ENCODE measurements at places on chromosomes 5 and 9.

- DNase-seq, result no peak
Measured at GRCh38 chr9:35406183-35406959, 83.5 kb upstream of the RUSC2 start.

DNA sequence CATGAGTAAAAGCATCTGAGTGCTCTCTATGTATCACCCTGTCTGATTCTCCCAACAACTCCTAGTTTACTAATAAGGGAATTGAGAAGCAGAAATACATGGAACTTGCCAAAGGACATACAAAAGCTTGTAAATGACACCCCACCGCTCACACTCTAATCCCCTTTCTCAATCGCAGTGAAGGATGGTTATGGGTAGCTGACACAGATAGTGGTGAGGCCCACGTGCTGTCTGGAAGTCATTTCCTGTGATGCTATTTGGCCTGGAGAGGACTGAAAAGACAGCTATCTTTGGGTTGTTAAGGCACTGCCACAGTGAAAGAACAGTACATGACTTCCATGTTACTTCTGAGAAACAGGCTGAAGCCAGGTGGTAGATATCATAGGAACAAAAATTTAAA lies 117.0 kb downstream of the GLIS3 start:
- no peak for DNase-seq

DNA sequence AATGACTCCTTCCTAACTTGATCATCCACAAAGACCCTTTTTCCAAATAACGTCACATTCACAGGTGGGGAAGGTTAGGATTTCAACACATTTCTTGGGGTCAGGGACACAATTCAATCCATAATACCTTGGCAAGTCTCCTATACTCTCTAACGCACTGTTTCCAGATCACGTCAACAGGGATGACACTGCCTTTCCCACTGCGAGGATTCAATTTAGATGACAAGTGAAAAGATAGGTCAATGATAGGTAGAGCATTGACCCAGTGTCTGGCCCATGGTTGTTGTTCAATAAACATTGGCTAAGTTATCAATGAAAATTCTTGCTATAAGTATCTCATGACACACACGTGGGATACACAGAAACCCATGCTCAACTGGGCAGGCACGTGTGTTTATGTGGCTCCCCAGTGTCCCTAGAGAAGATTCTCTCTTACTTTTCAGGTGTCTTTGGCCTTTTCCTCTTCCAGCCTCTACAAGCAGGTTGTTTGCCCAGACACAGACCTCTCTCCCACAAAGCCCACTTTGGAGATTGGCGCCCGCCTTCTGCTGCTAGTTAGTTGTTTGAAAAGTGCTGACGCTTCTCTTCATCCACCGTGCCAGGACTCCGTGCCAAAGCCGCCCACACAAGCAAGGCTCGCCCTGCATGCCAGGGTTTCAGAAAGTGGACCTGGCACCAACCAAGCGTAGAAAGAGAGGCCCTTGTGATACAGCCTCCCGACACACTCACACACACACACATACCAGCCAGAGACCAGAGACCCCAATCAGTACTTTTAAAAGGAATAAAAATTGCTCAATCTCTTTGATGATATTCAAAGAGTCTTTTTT lies 594.5 kb downstream of the BNC2 start:
- DNase-seq, result no peak

- no peak for DNase-seq
Measured at GRCh38 chr9:75500479-75500878, 390.0 kb upstream of the PCSK5 start.

- DNase-seq, result no peak
Measured at GRCh38 chr5:160445132-160445531, 23.5 kb downstream of the PTTG1 start.

DNA sequence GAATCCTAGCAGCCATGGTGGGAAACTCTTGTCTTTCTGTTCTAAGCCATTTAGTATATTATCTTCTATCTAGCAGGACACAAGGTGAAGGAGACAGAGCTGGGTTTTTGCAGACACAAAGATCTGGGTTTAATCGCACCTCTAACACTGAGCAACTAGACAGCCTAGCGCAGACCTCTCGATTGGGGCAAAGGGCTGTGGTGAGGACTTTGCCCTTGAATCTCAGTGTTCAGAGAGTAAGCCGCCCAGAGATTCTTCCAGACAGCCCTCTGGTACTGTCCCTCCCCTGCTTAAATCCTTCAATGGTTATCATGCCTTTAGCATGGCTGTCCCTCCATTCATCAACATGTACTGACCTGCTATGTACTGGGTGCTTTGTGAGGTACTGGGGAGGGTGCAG lies 128.1 kb downstream of the CRB2 start:
- no peak for DNase-seq

- DNase-seq, result no peak
Measured at GRCh38 chr5:153952893-153953292, 85.8 kb downstream of the FAM114A2 start.

DNA sequence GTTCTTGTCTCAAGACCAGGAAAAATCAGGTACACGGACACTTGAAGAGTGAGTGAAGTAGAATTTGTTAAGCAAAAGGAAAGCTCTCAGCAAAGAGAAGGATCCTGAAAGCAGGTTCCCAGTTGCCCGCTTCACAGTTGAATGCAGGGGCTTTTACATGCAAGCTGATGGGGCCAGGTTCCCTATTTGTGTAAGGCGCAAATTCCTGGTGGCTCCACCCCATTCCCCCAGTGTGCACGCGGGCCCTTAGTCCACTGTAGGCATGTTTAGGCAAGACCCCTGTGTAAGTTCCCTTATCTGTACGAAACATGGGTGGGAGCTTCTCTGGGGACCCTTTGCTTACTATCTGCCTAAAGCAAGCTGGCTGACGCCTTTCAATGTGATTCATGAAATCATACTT lies 2.7 kb upstream of the AGTPBP1 start:
- no peak for DNase-seq

GRCh38 chr5:148794729-148795561 lies 31.5 kb upstream of the ADRB2 start:
- DNase-seq, result no peak

GRCh38 chr5:1424716-1425115 lies 20.5 kb downstream of the SLC6A3 start:
- DNase-seq, result no peak

- DNase-seq, result no peak
Measured at GRCh38 chr9:132234535-132234934, 72.7 kb downstream of the NTNG2 start.

GRCh38 chr5:118952992-118953651 lies 35.2 kb downstream of the DTWD2 start:
- DNase-seq, result no peak

DNA sequence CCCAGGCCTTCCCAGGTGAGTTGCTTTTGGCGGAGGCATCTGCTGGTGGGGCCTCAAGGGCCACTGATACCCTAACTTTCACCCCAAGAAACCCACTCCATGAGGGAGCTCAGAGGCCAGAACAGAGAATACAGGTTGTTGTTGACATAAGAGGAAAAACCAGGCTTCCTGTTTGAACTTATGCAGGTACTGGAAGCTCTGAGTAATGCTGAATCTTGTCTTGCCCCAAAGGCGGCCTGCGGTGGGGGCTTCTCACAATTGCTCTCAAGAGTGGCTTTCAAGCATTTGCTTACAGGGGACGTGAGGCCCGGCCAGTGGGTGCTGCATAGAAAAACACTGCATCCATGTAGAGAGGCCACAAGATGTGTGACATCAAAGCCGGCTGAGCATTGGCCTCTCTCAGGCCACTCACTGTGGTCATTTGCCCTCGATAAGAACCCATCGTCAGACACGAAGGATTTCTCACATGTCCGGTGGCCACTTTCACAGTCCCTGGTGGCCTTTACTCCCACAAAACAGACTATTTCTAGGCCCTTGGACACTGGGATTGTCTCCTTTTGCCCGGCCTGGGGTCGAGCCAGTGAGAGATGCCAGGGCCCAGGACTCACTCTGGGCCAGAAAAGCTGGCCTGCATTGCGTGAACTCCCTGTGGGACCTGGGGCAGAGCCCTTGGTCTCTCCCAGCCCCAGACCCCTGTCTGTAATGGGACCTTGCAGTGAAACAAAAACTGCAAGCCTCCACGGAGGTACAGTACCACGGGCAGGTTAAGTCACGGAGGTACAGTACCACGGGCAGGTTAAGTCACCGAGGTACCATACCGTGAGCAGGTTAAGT lies 34.5 kb upstream of the TCF7 start:
- no peak for DNase-seq

DNA sequence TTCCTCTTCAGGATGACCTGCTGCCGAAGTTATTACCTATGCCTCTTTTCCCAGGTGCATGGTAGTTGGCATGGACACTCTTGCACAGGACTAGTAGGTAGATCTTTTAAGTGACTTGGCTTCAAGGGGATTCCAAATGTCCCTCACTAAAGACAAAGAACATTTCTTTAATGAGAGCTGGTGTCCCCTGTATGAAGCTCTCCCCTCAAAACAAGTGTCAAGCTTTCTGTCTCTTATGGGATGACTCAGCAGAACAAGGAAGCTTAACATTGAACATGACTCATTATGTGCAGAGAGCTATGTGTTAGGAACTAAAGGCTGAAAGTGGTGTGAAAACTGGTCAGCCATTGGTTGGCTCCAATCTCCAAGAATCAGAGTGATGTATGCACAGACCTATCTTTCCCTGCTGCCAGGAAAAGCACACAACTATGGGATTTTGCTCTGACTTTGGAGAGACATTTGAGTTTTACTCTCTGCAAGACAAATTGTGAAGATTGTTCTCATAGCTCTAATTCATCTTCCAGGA lies 120.5 kb downstream of the PRDM6 start:
- DNase-seq, result no peak

DNA sequence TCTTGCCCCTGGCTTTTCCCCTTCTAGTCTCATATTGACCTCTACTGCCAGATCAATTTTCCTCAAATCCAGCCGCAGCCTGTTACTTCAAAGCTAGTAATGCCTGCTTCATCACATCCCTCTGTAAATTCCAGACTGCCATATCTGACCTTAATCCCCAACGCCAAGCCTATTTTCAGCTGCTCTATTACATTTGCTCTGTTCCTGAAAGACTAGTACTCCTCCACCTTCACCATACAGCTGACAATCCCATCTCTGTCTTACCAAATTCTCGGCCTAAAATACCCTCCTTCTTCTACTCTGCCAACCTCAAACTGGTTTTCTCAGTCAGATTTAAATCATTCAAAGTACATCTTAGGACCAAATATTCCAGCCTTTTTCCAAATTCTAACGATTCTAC lies 420.2 kb downstream of the RAB3C start:
- no peak for DNase-seq

GRCh38 chr9:91186632-91187108 lies 175.0 kb downstream of the AUH start:
- no peak for DNase-seq

All from NCI-H510A (cell line).